ENCODE measurements at places on chromosomes 6 and 20.

DNA sequence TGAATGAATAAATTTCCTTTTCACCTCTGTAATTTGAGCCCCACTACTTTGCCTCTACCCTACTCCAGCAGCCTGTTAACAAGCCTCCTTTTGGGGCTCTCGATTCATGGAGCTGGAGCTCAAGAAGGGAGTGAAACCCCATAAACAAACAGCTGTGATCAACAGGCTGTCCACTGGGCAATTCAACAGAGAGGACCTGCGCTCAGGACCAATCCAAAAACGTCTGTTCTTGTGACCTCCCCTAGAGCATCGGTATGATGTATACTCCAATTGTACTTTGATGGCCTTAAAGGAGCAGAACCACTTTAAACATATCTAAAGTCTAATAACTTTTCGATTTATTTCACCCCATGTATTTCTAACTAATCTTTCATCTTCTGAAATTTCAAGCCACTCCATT, 37.4 kb downstream of the HIVEP2 start:
- no peak for DNase-seq

GRCh38 chr20:34047010-34047687, 53.4 kb downstream of the RALY start:
- no peak for DNase-seq

DNA sequence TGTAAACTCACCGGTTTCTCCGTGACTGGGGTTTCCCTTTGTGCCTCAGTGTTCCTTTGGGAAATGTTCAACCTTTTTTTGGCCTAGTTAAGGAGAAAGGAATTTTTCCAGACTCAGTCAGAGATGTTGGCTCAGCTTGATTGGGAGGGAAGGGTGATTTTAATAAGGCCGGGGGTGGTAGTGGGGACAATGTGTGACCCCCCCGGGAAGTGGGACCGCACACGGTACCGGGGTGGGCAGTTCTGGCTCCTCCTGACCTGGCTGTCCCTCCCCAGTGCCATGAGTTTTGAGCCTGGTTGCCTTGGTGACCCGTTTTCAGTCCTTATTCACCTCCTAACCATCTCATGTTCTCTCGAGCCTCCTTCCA, 132.7 kb downstream of the SNX5 start:
- no peak for DNase-seq

GRCh38 chr6:21109391-21110178, 484.0 kb upstream of the SOX4 start:
- DNase-seq = no peak

DNA sequence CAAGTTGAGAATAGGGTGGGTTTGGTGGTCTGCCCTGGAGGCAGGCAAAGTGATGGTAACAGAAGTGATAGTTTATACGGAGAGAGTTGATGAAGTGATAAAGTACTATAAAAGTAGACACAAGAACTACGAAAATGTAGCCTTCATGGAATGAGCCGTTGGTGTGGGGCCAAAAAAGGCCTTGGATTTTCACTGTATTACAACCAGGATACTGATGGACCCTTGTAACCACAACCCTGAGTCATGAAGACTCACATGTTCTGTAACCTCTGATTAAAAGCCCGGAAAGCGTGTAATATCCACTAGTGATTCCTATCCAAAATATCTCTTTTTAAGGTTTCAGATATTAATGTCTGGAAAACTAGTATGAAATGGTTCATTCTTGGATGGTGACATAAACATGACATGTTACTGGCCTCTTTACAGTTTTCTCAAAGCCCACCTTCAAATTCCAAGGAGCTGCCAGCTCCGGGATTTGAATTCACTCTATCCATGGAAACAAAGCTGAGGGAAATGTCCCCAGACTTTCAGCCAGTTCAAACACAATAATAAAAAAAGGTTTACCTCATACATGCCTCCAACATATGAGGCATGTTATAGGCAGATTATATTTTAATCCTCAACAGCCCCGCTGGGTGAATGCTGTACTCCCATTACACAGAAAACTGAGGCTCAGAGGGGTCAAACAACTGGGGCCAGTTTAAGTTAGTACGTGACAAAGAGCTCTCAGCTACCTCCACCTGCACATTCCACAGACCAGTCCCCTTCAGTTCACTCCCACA, 55.4 kb downstream of the MRPL14 start:
- DNase-seq = no peak

DNA sequence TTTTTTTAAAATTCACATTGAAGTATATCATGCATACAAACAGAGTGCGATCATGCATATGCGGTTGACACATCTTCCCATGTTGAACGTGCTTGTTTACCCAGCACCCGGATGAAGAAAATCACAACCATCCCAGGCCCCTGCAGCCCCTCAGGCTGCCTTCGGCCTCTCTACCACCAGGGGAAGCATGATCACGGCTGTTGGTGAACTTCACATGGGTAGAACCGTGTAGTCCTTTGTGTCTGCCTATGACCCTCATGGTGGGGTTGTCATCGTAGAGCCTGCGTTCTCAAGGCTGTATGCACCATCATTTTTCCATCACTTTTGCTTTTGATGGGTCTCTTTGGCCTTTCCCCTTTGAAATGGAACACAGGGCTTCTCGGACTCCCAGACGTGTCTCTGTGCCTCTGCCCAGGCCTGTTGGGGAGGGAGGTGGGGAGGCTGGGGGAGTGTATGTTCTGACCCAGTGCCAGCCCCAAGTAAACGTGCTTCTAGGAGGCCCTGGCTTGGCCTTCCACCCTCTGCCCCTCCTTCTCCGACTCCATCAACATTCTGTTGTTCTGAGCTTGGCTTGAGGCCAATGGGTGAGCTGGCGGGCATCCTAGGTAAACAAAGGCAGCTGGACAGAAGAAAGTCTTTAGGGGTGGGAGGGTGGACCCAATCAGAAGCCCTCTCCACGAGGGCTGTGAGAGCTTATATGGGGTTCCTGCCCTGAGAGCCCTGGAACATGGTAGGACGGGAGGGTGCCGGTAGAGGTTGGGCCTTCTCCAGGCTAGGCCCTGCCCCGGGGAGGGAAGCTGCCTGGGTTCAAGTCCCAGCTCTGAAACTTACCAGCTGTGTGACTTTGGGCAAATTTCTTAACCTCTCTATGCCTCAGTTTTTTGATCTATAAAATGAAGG, 39.7 kb downstream of the TGM2 start:
- no peak for DNase-seq

All from NCI-H187 (cell line).